ENCODE measurements at places on chromosomes 4 and X.

DNA sequence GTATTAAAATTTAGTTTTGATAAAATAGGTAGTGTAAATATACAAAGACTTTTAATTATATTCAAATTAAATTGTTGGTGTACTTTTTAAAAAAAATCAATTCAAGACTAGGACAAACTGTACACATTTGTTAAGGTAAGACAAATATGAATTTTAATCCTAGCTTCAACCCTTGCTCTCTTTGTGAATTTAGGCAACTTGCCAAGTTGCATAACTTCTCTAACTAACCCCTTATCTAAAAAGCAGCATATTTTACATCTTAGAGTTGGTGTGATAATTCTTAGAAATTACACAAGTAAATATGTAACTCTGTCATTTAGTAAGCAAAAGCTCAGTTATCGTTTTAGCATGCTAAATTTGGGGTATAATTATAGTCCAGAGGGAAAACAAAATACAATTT lies 78.1 kb upstream of the FSTL5 start:
- no peak for DNase-seq

DNA sequence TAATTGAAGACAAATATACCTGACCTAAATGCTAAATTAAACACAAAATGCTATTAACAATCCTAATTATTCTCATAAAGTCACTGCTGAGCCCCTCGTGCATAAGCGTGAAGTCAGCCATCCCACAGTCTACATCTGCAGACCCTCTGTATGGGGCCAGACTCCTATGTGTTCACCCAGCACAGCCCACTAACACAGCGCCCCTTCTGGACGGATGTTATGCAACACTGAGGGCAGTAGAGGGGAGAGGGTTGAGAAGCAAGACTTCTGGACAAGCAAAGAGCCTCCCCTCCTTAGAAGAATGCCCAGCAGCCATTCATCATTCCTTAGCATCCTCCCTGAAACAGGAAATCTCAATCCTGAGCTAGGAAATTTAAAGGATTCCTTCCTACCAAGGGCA lies 7.9 kb downstream of the TRPC3 start:
- peak; percentile 91 for DNase-seq

GRCh38 chrX:103793545-103793940 lies 16.9 kb downstream of the PLP1 start:
- no peak for DNase-seq

DNA sequence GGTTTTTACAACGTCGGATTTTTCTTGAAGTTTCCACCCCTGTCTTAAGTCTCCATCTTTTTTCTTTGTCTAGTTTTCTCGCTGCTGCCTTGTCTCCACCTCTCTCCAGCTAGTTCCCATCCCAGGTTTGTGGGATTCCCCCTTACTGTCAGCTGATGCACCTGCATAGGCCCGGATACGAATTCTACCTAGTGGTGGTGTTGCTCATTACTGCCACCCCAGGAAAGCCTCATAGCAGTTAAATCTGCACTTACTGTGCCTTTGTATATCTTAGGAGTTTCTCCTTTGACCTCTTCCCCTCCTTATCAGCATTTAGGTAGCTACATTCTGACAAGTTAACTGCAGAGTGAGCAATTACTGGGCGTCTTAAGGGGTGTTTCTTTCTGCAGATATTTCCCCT lies 1693.1 kb upstream of the TENM3 start:
- no peak for DNase-seq

GRCh38 chr4:23680671-23681518 lies 209.0 kb downstream of the PPARGC1A start:
- DNase-seq: no peak

DNA sequence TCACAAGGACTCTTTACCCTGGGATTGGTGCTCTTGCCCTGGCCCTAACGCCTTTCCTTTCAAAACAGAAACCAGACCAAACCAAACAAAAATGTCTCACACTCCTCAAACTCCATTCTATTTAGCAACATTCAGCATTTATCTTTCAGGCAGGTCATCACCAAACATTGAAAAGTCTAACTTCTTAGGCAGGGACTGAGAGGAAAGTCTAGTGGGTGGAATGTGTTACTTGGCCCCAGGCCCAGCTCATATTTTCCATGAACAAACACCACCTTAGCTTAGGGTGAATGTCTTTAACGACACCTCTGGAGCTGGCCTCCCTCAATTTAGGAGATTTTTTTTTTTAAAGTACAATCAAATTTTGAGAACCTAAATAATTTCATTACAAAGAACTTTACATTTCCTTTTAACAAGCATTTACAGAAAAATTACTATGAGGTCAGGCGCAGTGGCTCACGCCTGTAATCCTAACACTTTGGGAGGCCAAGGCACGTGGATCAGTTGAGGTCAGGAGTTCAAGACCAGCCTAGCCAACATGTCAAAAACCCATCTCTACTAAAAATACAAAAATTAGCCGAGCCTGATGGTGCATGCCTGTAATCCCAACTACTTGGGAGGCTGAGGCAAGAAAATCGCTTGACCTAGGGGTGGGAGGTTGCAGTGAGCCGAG lies 10.2 kb upstream of the N4BP2 start:
- DNase-seq: no peak

GRCh38 chr4:25536564-25537320 lies 118.9 kb upstream of the SLC34A2 start:
- DNase-seq: no peak

DNA sequence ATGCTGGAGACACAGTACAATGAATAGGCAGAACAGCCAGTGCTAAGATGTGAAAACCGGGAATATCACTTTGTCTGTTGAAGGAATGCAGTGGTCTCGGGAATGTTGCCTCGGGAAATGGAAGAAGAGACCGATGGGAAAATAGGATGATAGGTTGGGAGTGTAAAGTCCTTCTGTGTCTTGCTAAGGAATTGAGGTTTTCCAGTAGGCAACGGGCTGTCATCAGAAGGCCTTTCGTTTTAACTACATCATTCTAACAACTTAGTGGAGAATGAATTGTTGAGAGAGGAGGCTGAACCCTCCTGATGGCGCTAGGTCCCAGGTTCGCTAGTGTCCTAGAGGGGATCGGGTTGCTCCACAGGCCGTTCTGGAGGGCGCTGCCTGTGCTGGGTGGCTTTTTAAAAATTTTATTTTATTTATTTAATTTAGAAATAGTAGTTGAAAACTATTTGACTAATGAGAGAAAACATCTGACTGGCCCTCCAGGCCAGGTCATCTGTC lies 730 bp downstream of the VBP1 start:
- DNase-seq: peak; percentile 50

GRCh38 chrX:11881485-11882170 lies 123.6 kb downstream of the MSL3 start:
- no peak for DNase-seq

DNA sequence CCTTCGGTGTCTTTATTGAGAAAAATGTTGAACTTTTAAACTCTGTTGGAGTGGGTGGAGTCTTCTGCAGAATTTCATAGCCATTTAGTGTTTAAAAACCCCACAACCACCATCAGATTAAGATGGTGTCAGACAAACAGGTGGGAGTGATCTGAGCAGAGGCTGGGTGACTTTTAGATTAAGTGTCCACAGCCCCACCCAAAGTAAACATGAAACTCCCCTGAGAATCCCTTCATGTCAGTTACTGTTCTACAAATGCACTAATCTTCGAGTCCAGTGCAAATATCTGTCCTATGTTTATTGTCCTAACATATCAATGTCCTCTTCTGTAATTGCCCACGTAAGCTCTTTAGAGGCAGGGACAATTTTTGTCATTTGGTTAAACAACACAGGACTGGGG lies 175.6 kb upstream of the RBPJ start:
- no peak for DNase-seq

GRCh38 chr4:35229021-35229420 lies 1015.3 kb downstream of the ARAP2 start:
- DNase-seq: no peak

DNA sequence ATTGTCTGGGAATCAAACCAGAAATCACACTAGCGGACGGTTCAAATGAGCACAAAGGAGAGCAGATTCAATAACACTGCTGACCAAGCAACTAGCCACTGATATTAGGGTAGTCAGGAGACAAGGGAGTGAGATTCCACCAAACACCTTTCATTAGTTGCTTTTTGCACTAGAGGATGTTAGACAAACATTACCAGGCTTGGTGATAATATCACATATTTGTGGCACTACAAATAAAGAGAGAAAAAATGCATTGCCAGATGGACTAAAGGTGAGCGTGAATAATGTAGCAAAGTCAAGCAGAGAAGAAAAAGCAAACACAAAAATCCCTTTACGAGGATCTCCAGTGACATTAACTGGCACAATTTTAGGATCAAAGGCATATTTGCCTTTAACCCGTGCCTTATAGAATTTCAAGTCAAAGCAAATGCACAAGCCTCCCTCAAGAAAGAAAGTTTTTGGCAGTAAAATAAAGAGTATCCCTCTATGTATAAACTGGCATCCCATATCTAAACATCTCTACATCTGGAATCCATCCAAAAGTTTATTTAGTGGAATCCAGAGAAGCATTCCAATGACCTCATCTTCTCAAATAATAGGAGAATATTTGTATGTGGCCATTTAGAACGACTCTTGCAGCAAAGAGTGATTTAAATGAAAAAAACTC lies 290.9 kb downstream of the KCTD8 start:
- DNase-seq: no peak

- DNase-seq: no peak
Measured at GRCh38 chr4:5863461-5864113, 29.3 kb downstream of the CRMP1 start.

GRCh38 chrX:8783097-8783713 lies 18.0 kb downstream of the FAM9A start:
- peak; percentile 82 for DNase-seq

- no peak for DNase-seq
Measured at GRCh38 chr4:143076723-143077122, 108.0 kb upstream of the USP38 start.

DNA sequence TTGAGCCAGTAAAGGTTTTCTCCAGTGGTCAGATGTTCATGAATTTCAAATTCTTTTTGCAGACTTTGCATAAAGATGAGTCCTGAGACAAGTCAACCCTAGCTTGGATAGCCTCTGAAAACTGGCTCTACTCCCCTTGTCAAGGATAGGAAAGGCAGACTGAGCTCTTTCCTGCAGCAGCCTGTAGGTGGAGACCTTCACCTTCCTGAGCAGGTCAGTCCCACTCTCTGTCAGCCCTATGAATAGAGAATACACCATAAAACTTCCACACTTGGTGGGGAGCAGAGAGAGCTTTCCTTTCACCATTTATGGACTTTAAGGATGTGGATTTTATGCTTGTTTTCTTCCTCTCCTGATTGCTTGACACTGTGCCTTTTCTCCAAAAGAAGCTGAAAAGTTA lies 41.9 kb downstream of the PCDH19 start:
- DNase-seq: peak; percentile 70

DNA sequence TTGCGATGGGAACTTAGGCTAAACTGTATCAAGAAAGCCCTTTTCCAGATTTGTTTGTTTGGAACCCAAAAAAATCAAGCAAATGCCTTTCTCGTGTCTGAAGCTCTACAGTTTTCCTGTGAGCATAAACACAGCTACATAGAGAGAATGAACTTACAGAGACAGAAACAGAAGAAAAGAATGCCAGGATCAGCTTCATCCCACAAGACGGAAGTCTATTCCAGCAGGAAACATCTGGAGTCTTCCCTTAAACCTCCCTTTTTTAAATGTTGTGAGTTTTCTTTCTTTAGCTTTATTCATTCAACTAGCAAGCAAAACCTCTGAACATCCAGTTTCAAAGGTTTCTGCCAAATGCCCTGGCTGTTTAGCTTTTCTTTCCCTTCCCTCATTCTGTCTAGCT lies 32.6 kb upstream of the ZFP42 start:
- DNase-seq: no peak

DNA sequence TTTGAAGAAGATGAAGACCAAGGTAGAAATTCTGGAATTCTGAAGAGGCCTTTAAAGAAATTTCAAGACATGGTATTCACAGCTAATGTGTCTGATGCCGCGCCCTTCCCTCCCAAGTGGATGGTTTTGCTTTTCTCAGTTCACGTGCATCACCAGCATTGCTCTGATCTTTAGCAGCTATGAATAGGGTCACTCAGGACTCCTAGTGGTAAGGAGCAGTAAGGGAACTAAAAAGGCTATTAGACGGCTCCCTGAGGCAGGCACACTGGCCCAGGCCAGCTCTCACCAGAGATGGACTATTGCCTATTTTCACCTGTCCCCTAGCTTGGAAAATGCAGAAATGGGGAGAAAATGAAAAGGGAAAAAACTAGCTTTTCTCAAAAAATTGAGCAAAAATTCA lies 447.5 kb upstream of the RASGEF1B start:
- DNase-seq: peak; percentile 61

- DNase-seq: no peak
Measured at GRCh38 chr4:75989846-75990528, 758 bp downstream of the SDAD1 start.

DNA sequence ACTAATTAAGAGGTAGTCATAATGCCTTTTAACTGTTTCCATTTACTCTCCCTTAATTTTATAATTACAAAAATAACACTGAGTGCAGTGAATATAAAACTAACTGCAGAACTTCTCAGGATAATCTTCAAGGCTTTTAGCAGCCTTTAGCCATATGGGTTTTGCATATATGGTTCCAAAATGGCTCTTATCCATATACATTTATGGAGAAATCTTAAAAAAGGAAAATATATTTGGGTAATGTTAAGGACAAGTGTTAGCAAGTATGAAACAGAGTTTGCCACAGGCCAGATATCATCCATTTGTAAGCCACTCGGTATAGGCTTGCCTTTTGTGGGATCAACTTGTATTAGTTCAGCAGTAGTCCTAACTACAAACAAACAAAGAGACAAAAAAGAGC lies 423.4 kb downstream of the PDHA2 start:
- no peak for DNase-seq

GRCh38 chr4:181830404-181831035 lies 412.7 kb upstream of the TENM3 start:
- DNase-seq: no peak

DNA sequence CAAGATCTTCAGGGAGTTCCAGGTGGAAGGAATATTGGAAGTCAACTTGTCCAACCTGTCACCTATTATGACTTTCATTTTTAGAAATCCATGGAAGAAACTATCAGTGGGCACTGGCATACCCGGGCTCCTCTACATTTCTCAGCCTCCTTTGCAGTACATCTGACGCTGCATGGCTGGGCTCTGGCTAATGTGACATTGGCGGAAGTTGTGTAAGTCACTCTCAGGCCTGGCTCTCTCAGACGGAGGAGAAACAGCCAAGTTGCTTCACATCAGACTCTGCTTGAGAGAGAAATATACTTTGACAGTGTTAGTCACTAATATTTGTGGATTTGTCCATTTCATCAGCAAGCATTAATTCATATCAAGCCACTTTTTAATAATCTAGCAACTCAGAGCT lies 4.5 kb downstream of the DCHS2 start:
- no peak for DNase-seq

DNA sequence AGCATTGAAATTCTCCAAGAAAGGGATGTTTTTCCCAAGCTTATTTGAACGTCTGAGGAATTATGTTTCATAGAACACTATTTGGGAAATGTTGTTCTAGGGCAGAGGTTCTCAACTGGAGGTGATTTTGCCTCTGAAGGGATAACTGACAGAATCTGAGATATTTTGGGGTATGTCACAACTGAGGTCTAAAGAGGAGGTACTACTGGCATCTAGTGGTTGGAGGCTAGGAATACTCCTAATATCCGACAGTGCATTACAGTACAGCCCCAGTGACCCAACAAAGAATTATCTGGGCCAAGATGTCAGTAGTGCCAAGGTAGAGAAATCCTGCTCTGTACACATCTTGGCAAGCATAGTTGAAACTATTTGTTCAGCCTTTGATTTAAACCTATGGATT lies 6.4 kb downstream of the HSPA4L start:
- peak; percentile 45 for DNase-seq
